ENCODE measurements at places on chromosomes 11 and 22.

DNA sequence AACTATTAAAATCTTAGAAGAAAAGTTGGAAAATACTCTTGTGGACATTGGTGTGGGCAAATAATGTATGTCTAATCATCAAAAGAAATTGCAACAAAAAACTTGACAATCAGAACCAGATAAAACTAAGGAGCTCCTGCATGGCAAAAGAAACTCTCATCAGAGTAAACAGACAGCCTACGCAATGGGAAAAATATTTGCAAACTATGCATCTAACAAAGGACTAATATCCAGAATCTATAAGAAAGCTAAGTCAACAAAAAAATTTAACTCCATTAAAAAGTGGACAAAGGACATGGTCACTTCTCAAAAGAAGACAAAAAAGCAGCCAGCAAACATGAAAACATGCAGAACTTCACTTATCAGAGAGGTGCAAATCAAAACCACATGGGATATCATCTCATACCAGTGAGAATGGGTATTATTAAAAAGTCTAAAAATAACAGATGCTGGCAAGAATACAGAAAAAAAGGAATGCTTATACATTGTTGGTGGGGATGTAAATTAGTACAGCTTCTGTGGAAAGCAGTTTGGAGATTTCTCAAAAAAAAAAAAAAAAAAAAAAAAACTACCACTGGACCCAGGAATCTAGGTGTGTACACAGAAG is 99.7 kb upstream of the TOP3B start:
- no peak for DNase-seq

DNA sequence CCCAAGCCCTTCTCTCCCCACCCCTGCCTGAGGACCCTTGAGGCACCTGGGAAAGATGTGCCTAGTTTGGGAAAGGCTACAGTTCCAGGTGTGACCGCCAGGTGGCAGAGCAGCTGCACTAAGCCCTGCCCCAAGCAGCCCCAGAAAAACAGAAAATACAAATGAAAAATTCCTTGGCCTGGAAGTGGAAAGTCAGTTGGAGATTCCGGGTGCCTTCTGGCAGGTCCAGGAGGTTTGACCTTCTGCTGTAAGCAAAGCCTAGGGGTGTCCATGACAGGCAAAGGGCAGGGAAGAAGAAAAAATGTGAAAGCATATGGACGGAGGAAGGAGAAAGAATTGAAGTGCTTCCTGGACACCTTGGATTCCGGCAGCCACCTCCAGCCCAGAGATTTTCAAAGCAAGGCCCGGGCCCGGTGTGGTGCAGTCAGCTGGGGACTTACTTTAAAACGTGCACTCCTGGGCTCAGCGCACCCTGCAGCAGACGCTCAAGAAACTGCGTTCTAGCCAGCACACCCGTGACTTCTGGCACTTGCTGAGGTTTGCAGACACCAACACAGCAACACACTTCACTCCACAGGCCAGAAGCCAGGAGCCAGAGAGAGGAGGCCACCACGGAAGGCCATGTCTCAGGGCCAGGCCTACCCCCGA is 37.3 kb upstream of the SLC22A12 start:
- DNase-seq = peak; percentile 66

GRCh38 chr22:44085743-44086270 is 61.7 kb downstream of the PARVB start:
- peak; percentile 90 for DNase-seq

- DNase-seq = no peak
These were observed 81.0 kb downstream of the FBXO7 start for GRCh38 chr22:32555581-32555980.

GRCh38 chr11:128244871-128245270 is 342.5 kb downstream of the ETS1 start:
- DNase-seq = peak; percentile 55

DNA sequence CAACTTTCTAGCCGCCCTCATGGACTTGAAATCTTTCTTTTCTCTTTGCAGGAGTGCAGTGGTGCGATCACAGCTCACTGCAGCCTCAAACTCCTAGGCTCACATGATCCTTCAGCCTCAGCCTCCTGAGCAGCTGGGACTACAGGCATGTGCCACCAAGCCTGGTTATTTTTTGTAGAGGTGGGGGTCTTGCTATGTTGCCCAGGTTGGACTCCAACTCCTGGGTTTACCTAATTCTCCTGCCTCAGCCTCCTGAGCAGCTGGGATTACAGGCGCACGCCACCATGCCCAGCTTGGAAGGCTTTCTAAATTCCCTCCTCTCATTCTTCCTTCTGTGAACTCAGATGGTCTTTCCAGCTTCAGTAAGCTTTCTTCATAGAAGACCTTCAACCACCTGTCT is 4.7 kb upstream of the APOA1 start:
- no peak for DNase-seq

- DNase-seq = no peak
These were observed 408.0 kb downstream of the SHANK2 start for GRCh38 chr11:70844387-70844786.

- peak; percentile 90 for DNase-seq
These were observed 109.2 kb downstream of the FAM76B start for GRCh38 chr11:95680169-95680929.

DNA sequence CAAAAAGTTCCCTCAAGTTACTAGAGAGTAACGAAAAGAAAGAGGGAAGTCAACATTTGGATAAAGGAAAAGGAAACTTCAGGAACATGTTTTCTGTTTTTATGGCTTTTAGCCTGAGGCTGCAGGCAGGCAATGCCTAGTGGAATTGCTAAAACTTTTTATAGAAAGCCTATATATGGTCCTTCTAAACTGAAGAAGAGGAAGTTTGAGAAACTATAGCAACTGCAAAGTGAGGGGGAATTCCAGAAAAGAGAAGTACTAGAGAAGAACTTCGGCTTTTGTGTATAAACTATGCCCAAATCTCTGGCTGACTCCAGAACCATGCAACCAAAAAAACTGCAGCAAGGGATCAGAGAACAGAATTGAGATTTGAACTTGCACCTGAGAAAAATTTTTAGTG is 74.3 kb upstream of the ARHGAP42 start:
- DNase-seq = no peak

GRCh38 chr11:251550-251949 is 14.8 kb downstream of the PSMD13 start:
- DNase-seq = peak; percentile 18

GRCh38 chr11:114762408-114762807 is 84.1 kb downstream of the NXPE2 start:
- DNase-seq = peak; percentile 75

DNA sequence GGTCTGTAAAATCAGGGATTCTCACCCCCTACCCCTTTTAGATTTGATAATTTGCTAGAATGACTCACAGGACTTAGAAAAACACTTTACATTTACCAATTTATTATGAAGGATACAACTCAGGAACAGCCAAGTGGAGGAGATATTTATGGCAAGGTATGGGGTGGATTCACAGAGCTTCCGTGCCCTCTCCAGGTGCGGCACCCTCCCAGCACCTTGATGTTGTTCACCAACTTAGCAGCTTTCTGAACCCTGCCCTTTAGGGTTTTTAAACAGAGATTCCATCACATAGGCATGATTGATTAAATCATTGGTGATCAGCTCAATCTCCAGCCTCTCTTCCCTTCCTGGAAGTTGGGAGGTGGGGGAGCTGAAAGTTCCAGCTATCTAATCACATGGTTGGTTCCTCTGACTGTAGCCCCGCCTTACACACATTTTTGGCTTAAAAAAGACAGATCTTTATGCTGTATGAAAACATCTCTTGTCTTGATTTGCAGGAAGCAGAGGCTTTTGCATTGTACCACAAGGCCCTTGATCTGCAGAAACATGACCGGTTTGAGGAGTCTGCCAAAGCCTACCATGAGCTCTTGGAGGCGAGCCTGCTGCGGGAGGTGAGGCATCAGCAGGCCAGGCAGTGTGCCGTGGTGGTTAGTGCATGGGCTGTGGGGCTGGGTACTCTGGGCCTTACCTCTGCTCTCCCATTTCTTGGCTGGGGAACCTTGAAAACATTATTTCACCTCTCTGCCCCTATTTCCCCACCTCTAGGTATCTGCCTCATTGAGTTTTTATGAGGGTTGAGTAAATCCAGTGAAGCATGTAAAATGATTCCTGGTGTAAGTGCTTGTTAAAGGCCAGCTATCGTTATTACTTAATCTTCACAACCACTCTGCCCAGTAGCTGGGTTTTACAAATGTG is 27.0 kb downstream of the CABIN1 start:
- no peak for DNase-seq

- DNase-seq = no peak
These were observed 51.0 kb downstream of the SNX19 start for GRCh38 chr11:130865091-130865773.

DNA sequence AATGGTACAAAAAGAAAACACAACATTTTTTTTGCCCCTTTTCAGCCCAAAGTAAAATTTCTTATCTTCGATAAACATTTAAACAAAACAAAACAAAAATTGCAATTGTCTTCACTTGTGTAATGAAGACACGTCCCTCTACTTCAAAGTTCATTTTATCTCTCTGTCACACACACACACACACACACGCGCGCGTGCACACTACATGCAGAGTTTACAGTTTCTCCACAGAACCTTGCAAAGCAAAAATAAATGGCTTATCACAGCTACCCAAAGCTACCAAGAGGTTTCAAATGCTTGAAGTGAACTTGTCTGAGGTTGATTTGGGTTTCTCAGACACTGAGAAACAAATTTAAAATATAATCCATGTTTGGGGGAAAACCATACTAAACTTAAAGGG is 72.3 kb downstream of the ETS1 start:
- no peak for DNase-seq

DNA sequence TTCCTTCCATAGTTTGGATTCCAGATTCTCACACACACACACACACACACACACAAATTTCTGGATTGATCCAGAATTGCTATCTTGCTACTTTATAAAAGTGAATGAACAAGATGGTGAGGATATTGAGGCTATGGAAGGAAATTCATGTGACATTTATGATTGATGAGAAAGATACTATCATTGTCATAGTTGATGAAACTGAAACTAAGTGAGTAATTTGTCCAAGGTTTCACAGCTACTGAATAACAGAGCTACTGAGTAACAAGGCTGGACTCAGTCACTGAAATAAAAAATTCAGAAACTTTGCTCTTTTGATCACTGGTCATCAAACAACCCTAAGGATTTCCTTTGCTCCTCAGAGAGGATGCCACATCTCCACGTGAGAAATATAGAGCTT is 16.2 kb downstream of the OR5D16 start:
- no peak for DNase-seq

GRCh38 chr11:79045018-79045799 is 395.6 kb downstream of the TENM4 start:
- no peak for DNase-seq

DNA sequence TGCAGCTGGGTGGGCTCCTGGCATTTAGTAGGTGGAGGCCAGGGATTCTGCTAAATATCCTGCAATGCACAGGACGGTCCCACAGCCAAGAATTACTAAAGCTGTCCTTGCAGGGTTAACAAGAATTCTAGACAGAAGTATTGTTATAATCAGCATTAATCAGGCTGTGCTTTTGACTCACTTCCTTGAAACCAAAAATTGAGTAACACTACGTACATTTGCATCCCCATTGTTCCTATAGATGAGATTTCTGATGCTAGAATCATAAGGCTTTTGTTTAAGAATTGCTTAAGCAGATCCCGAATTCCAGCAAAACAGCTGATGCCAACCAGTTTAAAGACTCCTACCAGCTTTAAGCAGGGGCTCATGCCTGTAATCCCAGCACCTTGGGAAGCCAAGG is 11.4 kb downstream of the SLC6A5 start:
- DNase-seq = no peak

DNA sequence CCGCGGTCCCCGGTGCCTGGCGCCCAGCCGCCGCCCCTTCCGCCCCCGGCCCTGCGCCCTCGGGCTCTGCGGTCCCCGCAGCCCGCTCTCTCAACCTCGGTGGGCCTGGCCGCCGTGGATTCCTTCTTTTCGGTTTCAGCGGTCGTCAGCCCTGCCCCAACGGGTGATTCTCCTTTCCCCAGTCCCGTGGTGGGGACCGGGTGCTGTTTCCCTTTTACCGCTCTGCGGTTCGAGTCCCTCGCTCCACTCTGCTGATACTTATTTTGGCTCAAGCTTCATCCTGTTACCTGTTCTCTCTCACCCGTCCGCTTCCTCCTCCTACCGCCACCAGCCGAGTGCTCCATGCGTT is 494 bp downstream of the ZDHHC5 start:
- peak; percentile 60 for DNase-seq

- no peak for DNase-seq
These were observed 106.1 kb downstream of the ZBTB16 start for GRCh38 chr11:114165326-114166230.

GRCh38 chr11:16969010-16969999 is 44.9 kb downstream of the PLEKHA7 start:
- DNase-seq = no peak

DNA sequence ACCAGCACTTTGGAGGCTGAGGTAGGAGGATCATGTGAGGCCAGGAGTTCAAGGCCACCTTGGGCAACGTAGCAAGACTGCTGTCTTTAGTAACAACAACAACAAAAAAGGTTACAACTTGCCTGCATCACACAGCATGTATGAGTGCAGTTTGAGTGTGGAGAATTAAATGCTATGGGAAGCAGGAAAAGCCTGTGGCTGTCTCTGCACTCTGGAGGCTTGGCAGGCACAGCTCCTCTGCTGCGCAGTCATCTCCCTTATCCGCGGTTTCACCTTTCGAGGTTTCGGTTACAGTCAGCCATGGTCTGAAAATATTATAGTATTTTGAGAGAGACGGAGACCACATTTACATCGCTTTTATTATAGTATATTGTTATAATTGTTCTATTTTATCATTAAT is 2.9 kb downstream of the MICAL2 start:
- no peak for DNase-seq

DNA sequence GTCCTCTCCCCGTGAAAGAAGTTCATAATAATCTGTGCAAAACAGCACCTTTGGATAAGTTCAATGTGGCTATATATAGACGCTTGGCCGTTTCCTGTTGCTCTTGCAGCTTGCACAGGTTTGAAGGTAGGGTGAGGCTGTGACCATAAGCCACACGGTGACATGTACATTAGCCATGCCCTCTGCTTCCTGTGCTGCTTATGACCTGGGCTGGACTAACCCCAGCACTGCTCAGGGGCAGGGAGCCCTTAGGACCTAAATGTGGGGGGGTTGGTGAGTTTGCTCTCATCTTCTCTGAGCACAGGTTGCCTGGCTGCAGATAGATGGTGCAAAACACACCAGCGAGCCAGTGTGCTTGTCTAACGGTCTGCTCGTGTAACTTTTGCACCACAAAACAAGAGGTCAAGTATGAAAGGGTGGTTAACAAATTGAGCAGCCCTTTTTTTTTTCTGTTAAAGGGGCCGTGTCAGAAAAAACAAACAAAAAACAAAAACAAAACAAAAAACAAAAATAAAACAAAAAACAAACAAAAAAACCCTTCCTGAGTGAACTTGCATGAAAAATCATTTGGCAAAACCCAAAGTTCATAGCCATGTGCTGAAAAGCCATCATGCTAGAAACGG is 37.3 kb downstream of the FLI1 start:
- no peak for DNase-seq

- DNase-seq = peak; percentile 74
These were observed 3.3 kb upstream of the ARHGAP20 start for GRCh38 chr11:110715541-110715940.

Data from GM23248 (cell line).